ENCODE measurements at places on chromosomes 3 and 15.
A peak's percentile ranks its signal among the peaks of the same experiment; 100 is the strongest.

DNA sequence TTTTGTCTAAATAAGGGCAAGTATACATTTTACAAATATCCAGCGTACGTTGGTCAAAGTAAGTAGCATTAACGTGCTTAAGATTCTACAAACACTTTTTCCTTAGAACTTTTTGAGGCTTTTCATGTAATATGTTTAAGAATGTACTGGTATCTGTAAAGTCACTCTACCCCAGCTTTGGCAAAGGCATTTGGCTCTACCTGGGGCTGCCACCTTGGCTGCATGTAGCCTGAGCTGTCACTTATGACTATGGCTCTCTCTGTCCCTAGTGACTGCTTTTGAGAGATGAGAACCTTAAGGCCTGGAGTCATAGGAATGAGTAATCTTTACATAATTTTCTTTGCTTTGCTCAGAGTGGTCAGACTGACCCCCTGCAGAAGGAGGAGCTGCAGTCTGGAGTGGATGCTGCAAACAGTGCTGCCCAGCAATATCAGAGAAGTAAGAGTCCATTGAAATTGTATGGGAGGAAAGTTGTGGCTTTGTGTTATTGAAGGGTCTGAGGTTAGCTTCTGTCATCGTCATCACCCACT is 61.2 kb downstream of the IQGAP1 start:
- H3K4me1 ChIP-seq: no peaks in the 10 kb centered on the region
- no peaks in the 10 kb centered on the region for H3K27me3 ChIP-seq
- no peak for DNase-seq
- peak overlapping the region; percentile 30 for H3K27ac ChIP-seq

- DNase-seq: peak; percentile 16
- no peaks in the 10 kb centered on the region for H3K27me3 ChIP-seq
- no peak overlapping the region for H3K4me3 ChIP-seq
- H3K36me3 ChIP-seq: no peaks in the 10 kb centered on the region
- no peak overlapping the region for H3K27ac ChIP-seq
Measured at GRCh38 chr3:87350367-87351199, 74.2 kb upstream of the POU1F1 start.

GRCh38 chr3:66372681-66373350 is 128.0 kb downstream of the LRIG1 start:
- no peak overlapping the region for H3K27ac ChIP-seq
- H3K4me1 ChIP-seq: peaks cover 3% of the 10 kb centered on the region
- no peak overlapping the region for H3K4me3 ChIP-seq
- peak; percentile 67 for DNase-seq
- H3K36me3 ChIP-seq: peaks cover 19% of the 10 kb centered on the region

DNA sequence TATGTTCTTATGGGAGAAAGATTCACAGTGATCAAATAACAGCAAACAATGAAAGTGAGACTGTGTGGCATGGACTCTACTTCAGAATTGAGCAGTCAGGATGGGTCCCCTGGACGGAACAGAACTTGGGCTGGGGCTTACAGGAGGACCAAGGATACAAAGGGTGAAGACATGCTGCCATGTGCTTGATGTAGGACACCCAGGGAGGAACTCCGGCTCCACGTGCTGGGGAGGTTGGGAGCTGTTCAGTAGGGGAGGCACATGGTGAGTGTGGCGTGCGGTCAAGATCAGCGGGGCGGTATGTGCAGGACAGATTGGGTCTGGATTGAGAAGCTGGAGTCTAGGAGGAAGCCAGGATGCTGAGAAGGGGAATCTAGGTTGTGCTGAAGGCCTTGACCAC is 32.6 kb downstream of the PPCDC start:
- no peaks in the 10 kb centered on the region for H3K27me3 ChIP-seq
- H3K4me1 ChIP-seq: peaks cover 1% of the 10 kb centered on the region
- H3K27ac ChIP-seq: no peak overlapping the region
- no peak for DNase-seq

DNA sequence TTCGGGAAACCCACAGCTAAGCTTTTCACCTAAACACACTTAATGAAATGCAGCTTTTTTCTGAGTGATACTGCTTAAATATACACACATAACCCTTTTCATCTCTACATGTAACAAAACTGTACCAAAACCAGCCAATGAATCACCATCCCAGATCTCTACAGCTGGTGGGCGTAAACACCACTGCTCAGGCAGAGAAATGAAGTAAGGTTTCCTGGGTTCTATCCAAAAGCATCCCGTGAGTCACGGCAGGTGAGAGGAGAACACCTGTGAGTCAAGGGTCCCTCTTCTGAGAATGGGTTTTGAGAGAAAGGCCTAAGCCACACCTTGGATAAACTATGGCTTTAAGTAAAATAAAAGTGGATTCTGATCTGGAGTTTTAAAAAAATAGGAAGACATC is 2.6 kb downstream of the CLDN1 start:
- peaks cover 19% of the 10 kb centered on the region for H3K4me1 ChIP-seq
- peaks cover 39% of the 10 kb centered on the region for H3K27me3 ChIP-seq
- DNase-seq: peak; percentile 62
- H3K36me3 ChIP-seq: no peaks in the 10 kb centered on the region
- no peak overlapping the region for H3K4me3 ChIP-seq

- peaks cover 25% of the 10 kb centered on the region for H3K27me3 ChIP-seq
- H3K4me1 ChIP-seq: peaks cover 22% of the 10 kb centered on the region
- no peak overlapping the region for H3K27ac ChIP-seq
- no peak for DNase-seq
- H3K4me3 ChIP-seq: peak overlapping the region; percentile 2
Measured at GRCh38 chr3:142945023-142945422, 18.5 kb downstream of the PAQR9 start.

DNA sequence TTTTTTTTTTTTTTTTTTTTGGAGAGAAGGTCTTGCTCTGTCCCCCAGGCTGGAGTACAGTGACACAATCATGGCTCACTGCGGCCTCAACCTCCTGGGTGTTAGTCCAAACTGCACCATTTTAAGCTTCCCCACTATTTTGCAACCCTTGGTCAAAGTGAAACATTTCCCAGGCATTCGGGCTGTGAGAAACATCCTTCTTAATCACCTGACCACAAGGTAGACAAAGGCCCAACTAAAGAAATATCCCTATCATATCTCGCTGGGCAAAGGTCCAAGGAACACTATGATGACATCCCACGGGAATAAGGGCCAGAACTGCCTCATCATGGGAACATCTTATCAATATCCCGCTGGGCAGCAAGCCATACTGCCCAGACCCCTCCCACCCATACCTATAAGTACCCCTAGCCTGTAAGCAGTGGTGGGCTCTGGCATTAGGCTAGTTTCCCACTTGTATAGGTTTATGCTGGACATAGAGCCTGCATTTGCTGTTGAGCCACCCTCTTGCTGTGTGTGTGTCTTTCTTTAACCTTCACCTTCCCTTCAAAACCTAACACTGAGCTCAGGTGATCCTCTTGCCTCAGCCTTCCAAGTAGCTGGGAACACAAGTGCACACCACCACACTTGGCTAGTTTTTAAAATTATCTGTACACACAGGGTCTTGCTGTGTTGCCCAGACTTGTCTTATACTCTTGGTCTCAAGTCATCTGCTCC is 95.2 kb downstream of the SEMA5B start:
- DNase-seq: no peak
- no peak overlapping the region for H3K27ac ChIP-seq
- no peaks in the 10 kb centered on the region for H3K36me3 ChIP-seq
- H3K27me3 ChIP-seq: no peaks in the 10 kb centered on the region
- H3K4me3 ChIP-seq: no peak overlapping the region

GRCh38 chr3:135348690-135349089 is 553.6 kb downstream of the EPHB1 start:
- no peak for DNase-seq
- no peaks in the 10 kb centered on the region for H3K27me3 ChIP-seq
- no peak overlapping the region for H3K27ac ChIP-seq
- H3K4me3 ChIP-seq: no peak overlapping the region
- H3K4me1 ChIP-seq: no peaks in the 10 kb centered on the region

DNA sequence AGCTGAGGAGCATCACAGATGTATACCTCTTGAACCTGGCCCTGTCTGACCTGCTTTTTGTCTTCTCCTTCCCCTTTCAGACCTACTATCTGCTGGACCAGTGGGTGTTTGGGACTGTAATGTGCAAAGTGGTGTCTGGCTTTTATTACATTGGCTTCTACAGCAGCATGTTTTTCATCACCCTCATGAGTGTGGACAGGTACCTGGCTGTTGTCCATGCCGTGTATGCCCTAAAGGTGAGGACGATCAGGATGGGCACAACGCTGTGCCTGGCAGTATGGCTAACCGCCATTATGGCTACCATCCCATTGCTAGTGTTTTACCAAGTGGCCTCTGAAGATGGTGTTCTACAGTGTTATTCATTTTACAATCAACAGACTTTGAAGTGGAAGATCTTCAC is 3.0 kb downstream of the CCR8 start:
- H3K27ac ChIP-seq: no peak overlapping the region
- H3K4me1 ChIP-seq: peaks cover 31% of the 10 kb centered on the region
- no peaks in the 10 kb centered on the region for H3K27me3 ChIP-seq
- peaks cover 5% of the 10 kb centered on the region for H3K36me3 ChIP-seq
- no peak for DNase-seq

GRCh38 chr3:149145974-149146373 is 16.5 kb downstream of the HPS3 start:
- H3K4me1 ChIP-seq: peaks cover 9% of the 10 kb centered on the region
- no peaks in the 10 kb centered on the region for H3K27me3 ChIP-seq
- peaks cover 25% of the 10 kb centered on the region for H3K36me3 ChIP-seq
- H3K4me3 ChIP-seq: no peak overlapping the region
- H3K27ac ChIP-seq: no peak overlapping the region

- no peaks in the 10 kb centered on the region for H3K4me1 ChIP-seq
- no peak for DNase-seq
- H3K27me3 ChIP-seq: no peaks in the 10 kb centered on the region
- no peak overlapping the region for H3K4me3 ChIP-seq
Measured at GRCh38 chr15:95639208-95639607, 691.3 kb upstream of the NR2F2 start.

GRCh38 chr3:136952292-136952691 is 5.5 kb upstream of the IL20RB start:
- H3K36me3 ChIP-seq: no peaks in the 10 kb centered on the region
- H3K27ac ChIP-seq: no peak overlapping the region
- H3K4me1 ChIP-seq: peaks cover 17% of the 10 kb centered on the region
- DNase-seq: no peak

GRCh38 chr3:73605412-73605811 is 19.3 kb downstream of the PDZRN3 start:
- H3K27me3 ChIP-seq: no peaks in the 10 kb centered on the region
- no peak overlapping the region for H3K4me3 ChIP-seq
- H3K36me3 ChIP-seq: no peaks in the 10 kb centered on the region

GRCh38 chr3:111870620-111871019 is 11.6 kb downstream of the PHLDB2 start:
- H3K4me1 ChIP-seq: no peaks in the 10 kb centered on the region
- no peaks in the 10 kb centered on the region for H3K27me3 ChIP-seq
- DNase-seq: no peak
- no peak overlapping the region for H3K27ac ChIP-seq
- H3K4me3 ChIP-seq: no peak overlapping the region

- no peak for DNase-seq
- no peaks in the 10 kb centered on the region for H3K36me3 ChIP-seq
- no peaks in the 10 kb centered on the region for H3K4me1 ChIP-seq
Measured at GRCh38 chr3:64943866-64944265, 256.1 kb upstream of the ADAMTS9 start.

- no peaks in the 10 kb centered on the region for H3K4me1 ChIP-seq
- DNase-seq: no peak
Measured at GRCh38 chr3:135260025-135260424, 465.0 kb downstream of the EPHB1 start.

DNA sequence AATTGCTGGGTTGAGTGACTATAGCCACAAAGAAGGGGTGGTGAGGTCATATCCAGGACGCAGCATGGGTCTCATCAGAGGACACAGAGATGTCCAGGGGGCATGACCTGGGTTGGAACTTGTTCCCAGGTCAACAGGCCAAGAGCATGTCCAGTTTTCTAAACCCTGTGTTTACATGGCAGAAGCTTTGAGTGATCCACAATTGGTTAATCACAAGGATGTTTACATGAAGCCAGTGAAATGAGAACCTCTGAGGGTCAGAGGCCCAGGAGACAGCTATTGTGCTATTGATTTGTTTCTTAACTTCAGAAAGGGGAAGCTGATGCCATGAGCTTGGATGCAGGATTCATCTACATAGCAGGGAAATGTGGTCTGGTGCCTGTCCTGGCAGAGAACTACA is 42.2 kb upstream of the TOPBP1 start:
- H3K4me1 ChIP-seq: no peaks in the 10 kb centered on the region
- DNase-seq: no peak
- peaks cover 11% of the 10 kb centered on the region for H3K27me3 ChIP-seq
- no peak overlapping the region for H3K4me3 ChIP-seq
- no peaks in the 10 kb centered on the region for H3K36me3 ChIP-seq

- no peak overlapping the region for H3K27ac ChIP-seq
- no peaks in the 10 kb centered on the region for H3K27me3 ChIP-seq
- no peaks in the 10 kb centered on the region for H3K36me3 ChIP-seq
- no peaks in the 10 kb centered on the region for H3K4me1 ChIP-seq
Measured at GRCh38 chr3:60384341-60384740, 866.9 kb downstream of the FHIT start.

DNA sequence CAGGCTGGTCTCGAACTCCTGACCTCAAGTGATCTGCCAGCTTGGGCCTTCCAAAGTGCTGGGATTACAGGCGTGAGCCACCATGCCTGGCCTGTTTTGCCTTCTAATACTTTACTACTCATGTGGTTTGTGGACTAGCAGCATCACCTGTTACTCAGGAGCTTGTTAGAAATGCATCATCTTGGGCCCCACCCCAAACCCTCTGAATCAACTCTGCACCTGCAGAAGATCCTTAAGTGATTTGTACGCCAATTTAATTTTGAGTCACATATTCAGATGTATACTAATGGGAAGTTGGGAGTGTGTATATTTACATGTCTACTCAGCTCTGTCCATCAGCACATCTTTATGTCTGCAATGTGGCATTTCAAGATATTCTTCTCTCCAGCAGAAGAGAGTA is 6.1 kb downstream of the TBC1D21 start:
- H3K27ac ChIP-seq: no peak overlapping the region
- H3K36me3 ChIP-seq: no peaks in the 10 kb centered on the region
- no peaks in the 10 kb centered on the region for H3K4me1 ChIP-seq
- H3K27me3 ChIP-seq: peaks cover 12% of the 10 kb centered on the region

DNA sequence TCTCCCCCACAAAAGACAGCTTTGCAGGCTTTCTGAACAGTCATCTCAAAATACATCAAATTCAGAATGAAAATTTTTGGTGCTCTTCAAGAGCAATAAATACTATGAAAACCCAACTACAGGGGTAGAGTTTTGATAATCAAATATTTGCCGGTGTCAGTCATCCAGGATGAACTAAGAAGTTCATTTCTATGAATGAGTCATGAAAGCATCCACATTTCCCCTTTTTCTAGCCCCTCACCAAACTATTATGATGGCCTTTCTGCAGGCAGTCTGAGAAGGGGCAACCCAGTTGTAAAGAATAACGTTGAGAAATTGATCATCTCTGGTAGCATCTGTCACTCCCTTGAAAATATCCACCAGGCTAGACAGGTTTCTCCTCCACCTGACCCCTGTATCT is 3.1 kb upstream of the LPCAT4 start:
- peak overlapping the region; percentile 42 for H3K27ac ChIP-seq
- no peaks in the 10 kb centered on the region for H3K36me3 ChIP-seq
- no peaks in the 10 kb centered on the region for H3K27me3 ChIP-seq
- H3K4me1 ChIP-seq: peaks cover 35% of the 10 kb centered on the region

DNA sequence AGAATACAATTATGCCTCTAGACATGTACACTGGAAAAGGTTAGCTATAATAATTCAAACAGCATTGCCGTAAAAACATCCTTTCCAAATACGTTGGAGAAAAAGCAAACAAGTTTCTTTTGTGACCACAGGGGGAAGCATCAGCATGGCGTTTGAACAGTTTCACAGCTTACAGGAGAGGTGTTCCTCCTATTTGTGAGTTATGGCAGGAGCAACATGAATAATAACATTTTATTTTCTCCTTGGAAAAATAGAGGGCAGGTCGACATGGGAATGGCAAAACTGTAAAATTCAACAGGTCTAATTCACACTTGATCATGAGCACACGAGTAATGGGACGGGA is 39.7 kb upstream of the GADL1 start:
- DNase-seq: no peak
- H3K36me3 ChIP-seq: no peaks in the 10 kb centered on the region
- no peak overlapping the region for H3K4me3 ChIP-seq
- H3K27me3 ChIP-seq: no peaks in the 10 kb centered on the region
- H3K4me1 ChIP-seq: peaks cover 7% of the 10 kb centered on the region
